ENCODE measurements at places on chromosomes 2 and 18.

DNA sequence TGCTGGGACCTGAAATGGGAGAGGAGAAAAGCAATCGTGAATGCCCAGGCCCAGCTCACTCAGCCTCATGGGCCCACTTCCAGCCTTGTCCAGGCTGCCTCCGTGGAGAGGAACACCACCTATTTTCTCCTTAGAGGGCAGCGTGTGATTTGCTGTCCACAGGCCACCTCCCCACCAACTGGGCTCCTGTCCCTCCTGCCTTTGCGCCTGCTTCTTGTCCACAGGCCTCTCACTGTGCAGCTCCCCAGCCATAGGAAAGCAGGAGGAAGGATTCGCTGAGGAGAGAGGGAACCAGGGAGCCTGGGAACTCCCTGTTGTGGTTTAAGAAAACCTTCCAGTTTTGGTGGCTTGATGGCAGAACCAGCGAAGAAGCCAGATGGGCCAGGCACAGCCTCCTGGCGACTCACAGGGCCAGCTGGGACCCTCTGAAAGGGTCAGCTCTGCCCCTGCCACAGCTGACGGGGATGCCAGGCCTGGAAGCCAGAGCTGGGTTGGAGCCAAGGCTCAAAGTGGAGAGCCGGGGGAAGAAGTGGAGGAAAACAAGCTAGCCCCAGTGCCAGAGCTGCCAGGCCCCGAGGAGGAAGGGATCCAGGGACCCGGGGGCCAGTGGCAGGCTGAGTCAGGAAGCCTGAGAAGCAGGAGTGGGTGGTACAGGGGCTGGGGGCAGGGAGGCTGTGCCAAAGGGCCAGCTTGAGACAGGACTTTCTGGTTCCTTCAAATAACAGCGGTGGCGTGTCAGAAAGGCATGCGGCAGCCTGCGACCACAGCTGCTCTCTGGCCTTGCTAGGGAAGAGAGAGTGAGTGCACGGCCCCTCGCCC, 9.9 kb downstream of the TMBIM1 start:
- DNase-seq: no peak

DNA sequence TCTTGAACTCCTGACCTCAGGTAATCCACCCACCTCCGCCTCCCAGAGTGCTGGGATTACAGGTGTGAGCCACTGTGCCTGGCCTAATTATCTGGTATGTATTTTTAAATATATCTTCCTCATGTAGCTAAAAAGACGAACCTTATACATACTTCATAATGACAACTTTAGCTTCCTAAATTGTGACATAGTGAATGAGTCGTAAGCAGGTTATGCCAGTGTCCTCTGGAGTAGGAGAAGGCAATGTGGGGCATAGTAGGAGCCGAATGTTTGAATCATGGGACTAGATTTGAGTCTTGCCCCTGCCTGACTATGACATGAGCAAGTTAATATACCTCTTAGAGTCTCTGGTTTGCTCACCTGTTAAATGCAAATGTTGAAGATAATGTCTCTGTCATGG, 95.8 kb upstream of the FOSL2 start:
- no peak for DNase-seq

DNA sequence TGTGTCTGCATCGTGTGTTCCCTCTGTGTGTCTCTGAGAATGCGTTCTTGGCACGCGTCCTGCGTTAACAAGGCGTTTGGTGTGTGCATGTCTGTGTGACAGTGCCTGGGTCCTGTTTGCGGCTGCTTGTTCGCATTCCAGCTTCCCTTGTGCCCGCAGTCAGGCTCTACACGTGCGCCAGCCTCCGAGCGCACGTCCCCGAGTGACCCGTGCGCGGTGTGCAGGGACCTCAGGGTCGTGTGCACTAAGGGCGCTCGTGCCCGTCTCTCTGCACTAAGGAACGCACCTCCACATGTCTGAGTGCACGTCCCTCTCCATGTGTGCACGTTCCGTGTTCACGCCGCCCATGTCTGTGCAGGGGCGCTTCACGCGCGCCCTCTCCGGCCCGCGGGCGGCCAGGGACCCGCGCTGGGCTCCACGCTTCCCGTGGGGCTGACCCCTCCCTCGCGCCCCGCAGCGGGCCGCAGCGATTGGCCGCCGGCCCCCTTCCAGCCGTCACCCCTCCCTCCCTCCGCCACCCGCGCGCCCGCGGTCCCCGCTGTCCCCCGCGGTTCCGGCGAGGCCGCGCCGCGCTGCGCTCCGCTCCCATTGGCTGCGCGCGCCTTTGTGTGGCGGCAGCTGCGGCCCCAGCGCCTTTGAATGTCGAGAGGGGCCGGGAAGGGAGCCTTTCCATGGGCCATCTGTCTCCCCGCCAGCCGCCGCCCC, 229.4 kb downstream of the HAUS1 start:
- no peak for DNase-seq

GRCh38 chr2:177265824-177266817, 1.6 kb upstream of the NFE2L2 start:
- peak; percentile 25 for DNase-seq

DNA sequence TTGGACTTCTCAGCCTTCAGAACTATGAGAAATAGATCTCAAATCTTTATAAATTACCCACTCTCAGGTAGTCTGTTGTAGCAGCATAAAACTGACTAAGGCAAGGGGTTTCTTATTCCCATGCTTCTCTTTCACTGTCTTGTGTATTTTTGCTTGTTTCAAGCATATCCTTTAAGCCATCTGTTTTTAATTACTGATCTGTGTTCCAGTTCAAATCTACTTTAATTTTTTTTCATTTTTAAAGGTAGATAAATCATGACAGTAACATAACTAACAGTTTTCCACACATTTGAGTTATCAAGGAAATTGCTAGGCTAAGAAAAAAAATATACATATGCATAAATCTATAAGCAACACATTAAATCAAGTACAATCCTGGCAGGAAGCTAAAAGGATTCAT, 317.9 kb upstream of the TNP1 start:
- DNase-seq: no peak

- no peak for DNase-seq
Measured at GRCh38 chr18:273525-273924, 5.7 kb upstream of the THOC1 start.

DNA sequence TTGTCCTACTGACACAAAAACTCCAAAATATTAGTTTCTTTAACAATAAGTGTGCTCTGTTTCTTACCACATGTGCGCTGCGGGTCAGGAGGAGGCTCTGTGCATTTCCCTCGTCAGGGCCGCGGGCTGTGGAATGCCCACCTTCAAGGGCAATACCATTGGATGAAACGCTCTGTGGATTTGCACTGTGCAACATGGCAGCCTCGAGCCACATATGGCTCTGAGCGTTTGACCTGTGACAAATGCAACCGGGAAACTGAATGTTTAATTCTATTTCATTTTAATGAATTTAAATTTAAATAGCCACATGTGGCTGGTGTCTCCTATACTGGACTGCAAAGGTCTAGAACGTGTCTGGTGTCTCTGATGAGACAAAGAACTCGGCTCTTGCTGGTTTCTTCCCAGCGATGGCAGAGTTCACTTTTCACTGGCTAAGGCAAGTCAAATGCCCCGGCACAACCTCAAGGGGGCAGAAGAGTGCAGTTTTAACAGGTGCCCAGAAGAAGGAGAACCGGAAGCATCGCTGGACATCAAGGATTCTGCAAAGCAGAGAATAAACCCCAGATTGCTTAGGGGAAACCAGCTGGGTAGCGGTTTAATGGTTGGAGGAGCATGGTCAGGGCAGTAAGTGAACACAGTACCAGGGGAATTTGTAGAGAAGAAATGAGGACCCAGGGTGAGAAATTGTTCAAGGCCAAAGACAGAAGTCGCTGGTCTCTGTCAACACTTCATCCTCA, 37.0 kb upstream of the TMEM18 start:
- peak; percentile 31 for DNase-seq

DNA sequence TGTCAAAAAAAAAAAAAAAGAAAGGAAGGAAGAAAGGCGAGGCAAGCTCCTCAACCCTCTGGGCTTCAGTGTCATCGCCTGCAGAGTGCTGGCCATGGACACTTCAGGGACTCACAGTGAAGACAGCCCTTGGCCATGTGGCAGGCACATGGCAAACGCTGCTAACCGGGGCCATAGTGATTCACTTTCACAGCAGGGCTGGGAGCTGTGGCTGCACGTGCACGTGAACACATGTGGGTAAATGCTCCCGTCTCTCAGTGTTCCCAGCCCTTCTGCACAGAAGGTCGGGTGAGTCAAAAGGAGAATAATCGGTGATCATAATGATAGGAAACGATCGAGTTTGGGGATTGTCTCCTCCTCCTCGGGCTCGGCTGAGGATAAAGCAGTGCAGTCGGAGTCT, 46.1 kb upstream of the UBE2F start:
- no peak for DNase-seq

DNA sequence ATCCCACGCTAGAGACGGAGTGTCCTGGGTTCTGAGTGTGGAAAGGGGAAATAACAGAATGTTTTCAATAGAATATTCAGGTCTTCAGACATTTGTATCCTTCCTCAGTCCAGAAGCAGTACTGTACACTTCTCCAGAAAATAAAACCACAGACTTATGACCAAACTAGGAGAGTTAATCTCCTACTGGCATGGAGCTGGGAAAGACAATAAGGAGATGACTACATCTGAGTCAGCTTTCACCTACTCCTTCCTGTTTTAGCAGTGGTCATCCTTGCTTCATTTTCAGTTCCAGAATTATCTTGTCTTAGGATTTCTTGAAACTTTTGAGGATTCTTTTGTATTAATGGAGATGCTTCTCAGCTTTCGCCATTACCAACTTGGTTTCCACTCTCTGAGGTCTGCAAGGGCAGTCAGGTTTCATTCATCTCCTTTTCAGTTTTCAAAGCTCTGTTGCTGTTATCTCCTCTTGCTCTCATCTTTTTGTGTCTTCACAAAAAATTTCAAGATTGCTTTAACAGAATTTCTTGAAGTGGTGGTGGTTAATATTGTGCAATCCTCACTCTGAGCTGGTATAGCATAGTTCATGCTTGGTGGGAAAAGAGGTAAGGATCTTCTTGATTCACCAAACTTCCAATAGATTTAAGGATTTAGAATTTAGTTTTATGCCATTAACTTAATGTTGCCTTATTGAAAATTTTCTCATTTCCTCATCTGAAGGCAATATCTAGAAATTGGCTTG, 23.7 kb upstream of the NR4A2 start:
- no peak for DNase-seq

GRCh38 chr2:84613082-84613481, 96.8 kb downstream of the DNAH6 start:
- no peak for DNase-seq

DNA sequence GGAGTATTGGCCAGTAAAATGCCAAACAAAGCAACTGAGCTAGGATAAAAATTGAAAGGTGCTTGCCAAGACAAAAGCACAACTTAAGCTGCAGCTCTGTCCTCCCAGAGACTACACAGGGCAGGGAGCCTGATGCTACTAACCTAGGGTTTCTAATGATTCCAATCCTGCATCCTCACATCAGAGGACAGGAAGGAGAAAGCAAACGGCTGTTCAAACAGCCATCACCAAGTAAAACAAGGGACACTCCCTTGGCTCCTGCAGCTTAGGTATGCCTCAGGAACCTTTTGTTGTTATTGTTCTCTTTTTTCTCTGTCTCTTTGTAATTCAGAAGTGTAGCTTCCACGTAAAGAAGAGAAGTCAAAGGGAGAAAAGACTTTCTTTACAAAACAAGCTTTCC, 99.5 kb downstream of the TCF4 start:
- no peak for DNase-seq

GRCh38 chr2:112062894-112063293, 7.8 kb downstream of the TMEM87B start:
- DNase-seq: no peak

DNA sequence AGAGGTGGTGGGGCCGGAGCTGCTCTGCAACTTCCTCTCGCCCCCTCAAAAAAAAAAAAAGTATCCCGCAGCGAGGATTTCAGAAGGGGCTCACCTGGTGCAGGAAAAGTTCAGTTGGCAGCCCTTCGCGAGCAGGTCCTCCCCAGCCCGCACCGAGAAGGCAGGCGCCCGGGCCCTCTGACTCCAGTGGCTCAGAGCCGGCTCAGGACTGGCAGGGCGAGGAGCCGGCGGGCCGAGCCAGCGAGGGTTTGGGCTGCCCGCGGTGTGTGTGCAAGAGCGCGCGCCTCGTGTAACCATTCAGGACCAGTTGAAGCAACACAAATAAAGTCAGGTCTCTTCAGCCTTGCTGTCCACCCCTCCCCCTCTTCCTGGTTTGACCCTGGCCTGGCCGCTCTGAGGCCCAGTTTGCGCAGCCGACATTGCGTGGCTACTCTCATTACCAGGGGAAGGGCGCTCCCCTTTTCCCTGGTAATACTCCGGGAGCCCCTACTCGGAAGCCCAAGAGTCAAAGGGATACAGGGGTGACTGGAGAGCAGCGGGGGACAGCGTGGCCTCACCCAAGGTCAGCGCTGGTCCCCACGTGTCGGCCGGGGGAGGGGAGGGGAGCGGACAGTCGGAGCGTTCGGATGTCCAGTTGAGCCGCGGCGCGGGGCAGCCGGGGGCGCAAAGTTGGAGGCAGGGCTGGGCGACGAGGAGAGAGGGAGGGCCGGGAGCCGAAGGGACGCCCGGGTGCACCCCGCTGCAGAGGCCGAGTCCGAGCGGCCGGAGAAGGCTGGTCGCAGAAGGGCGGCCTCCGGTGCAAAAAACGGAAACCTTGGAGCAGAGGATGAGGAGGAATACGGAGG, 12.3 kb downstream of the EN1 start:
- no peak for DNase-seq
